Right ventricle myocardium inferior (tissue), 1 donor: ENCODE measurements at places on chromosomes 6 and 20.

DNA sequence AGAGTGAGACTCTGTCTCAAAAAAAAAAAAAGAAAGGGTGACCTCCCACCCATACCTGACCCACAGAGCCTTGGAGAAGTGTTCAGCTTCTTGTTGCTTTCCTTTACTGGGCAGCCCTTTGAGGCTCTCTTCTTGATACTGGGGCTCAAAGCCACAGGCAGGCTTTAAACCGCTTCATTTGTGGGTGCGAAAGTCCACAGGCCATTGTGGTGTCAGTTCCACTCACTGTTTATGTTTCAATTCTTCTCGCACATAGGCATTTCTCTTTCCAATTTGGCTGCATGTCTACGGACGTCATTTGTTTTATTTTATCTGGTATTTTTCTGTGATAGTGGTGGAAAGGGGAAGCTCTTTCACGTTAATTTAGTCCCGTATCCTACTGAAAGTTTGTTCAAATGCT is 34.6 kb downstream of the PPARD start:
- no peak for DNase-seq

GRCh38 chr6:46135176-46135575 is 5.4 kb downstream of the ENPP4 start:
- no peak for DNase-seq

- DNase-seq, result no peak
Observed at GRCh38 chr6:106470316-106470715, 109.8 kb downstream of the CRYBG1 start.

GRCh38 chr6:105898286-105898685 is 187.8 kb upstream of the PRDM1 start:
- DNase-seq, result no peak

DNA sequence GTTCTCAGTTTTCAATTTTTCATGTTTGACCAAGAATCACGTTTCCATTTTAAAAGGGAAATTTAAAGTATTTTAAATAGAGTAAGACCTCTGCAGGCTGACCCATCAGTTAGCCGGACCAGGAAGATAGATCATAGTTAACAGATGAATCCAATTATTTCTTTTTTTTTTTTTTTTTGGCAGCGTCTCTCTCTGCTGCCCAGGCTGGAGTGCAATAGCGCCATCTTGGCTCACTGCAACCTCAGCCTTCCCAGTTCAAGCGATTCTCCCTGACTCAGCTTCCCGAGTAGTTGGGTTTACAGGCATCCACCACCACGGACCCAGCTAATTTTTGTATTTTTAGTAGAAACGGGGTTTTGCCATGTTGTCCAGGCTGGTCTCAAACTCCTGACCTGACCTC is 256.7 kb upstream of the CNR1 start:
- no peak for DNase-seq

- no peak for DNase-seq
Observed at GRCh38 chr6:132096245-132096644, 145.1 kb upstream of the CCN2 start.

GRCh38 chr6:105593805-105594671 is 191.2 kb upstream of the PREP start:
- DNase-seq, result no peak

GRCh38 chr20:42690842-42691437 is 498.8 kb downstream of the PTPRT start:
- no peak for DNase-seq

- DNase-seq, result no peak
Observed at GRCh38 chr20:48592107-48592940, 235.5 kb downstream of the PREX1 start.

DNA sequence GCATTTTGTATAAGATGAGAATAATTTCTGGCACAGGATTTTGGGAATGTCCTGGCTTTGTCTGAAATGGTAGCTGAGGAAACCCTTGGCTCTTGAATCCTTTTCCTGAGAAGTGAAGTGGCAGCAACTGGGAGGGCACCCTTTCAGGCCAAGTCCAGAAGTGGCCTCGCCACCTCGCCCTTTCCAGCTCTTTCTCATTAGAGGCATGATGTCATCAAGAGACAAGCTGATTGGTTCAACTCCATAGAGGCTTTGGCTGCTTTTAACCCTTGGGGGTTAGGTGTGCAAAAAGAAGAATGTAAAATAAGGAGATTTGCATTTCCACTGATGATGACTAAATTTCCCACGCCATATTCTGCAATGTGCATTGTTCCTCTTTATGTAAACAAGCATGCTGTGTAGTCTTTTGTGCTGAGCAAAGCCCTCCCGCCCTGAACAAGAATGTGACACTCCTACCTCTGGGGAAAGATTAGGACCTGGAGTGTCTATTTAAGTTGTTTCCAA is 116.5 kb downstream of the TCP11 start:
- no peak for DNase-seq

GRCh38 chr6:119483908-119484307 is 134.3 kb upstream of the MAN1A1 start:
- DNase-seq, result no peak

DNA sequence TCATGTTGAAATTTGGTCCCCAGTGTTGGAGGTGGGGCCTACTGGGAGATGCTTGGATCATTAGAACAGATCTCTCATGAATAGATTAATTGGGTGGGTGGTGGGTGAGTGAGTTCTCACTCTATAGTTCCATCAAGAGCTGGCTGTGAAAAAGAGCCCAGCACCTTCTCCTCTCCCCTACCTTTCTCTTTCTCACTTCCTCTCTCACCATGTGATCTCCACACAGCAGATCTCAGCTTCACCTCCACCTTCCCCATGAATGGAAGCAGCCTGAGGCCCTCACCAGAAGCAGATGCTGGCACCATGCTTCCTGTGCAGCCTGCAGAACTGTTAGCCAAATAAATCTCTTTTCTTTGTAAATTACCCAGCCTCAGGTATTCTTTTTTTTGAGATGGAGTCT is 12.9 kb upstream of the GMNN start:
- DNase-seq, result no peak

GRCh38 chr6:37554480-37554819 is 54.8 kb upstream of the CCDC167 start:
- DNase-seq, result no peak

GRCh38 chr20:52652271-52652670 is 319.9 kb upstream of the TSHZ2 start:
- no peak for DNase-seq

DNA sequence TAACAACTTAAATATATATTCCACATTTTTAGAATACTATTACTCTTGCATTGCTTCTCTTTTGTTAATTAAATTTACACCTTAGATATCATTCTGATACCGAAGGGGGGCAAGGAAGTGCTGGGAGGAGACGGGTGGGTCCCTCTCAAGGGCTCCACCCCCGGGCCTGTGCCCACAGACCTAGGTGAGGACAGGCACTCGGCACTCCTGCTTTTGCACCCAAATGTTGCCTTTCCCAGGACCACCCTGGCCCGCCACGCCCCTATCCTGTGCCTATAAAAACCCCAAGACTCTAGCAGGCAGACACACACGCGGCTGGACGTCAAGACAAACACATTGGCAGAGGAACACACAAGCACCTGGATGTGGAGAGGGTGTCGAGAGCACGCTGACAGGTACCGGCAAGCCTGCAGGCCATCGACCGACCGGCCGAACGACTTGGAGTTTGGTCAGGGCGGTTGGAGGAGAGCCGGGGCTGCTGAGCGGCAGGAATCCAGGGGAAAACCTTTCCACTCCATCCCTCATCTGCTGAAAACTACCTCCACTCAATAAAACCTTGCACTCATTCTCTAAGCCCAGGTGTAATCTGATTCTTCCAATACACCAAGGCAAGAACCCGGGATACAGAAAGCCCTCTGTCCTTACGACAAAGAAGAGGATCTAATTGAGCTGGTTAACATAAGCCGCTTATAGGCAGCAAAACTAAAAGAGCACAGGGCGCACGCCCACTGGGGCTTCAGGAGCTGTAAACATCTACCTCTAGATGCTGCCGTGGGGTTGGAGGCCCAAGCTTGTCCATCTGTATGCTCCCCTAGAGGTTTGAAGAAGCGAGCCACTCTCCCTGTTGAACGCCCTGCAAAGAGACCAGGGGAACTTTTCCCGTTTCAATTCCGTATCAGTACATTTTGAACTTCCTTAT is 197.4 kb upstream of the PRSS16 start:
- DNase-seq, result no peak

- no peak for DNase-seq
Observed at GRCh38 chr6:121756666-121757065, 321.2 kb downstream of the GJA1 start.

- no peak for DNase-seq
Observed at GRCh38 chr6:90212274-90212673, 84.4 kb downstream of the BACH2 start.

GRCh38 chr20:17662333-17663039 is 19.6 kb downstream of the RRBP1 start:
- DNase-seq, result no peak

- DNase-seq, result no peak
Observed at GRCh38 chr20:63404129-63405085, 43.3 kb upstream of the CHRNA4 start.

- DNase-seq, result no peak
Observed at GRCh38 chr20:31845300-31845863, at the start of gene FOXS1. FOXS1 (minus strand) TSS chr20:31845604; CDS start chr20:31845542, 62 bp downstream.

- no peak for DNase-seq
Observed at GRCh38 chr6:129536271-129536670, 173.7 kb downstream of the ARHGAP18 start.
